ENCODE measurements at places on chromosomes 3 and 15.

- DNase-seq, result no peak
Observed at GRCh38 chr15:46120713-46121112, 485.9 kb downstream of the SQOR start.

DNA sequence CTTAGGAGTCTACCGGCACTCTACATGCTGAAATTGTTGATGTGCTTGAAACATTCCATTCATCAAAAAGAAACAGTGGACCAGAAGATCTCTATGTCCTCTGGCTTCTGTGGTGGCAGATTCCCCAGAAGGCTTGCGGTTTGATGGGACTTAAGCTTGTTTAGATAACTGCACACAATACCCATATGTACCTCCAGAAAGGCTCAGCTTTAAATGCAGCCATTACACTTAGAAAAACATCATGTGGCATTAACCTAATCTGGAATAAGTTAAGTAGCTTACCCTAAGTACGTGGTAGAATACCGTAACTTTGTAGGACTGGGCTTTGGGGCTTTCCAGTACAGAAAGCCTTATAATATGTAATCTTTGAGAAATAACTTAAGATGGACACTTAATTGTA is 187.3 kb downstream of the RBMS3 start:
- no peak for DNase-seq

- no peak for DNase-seq
Observed at GRCh38 chr15:87619161-87619960, 637.2 kb downstream of the NTRK3 start.

DNA sequence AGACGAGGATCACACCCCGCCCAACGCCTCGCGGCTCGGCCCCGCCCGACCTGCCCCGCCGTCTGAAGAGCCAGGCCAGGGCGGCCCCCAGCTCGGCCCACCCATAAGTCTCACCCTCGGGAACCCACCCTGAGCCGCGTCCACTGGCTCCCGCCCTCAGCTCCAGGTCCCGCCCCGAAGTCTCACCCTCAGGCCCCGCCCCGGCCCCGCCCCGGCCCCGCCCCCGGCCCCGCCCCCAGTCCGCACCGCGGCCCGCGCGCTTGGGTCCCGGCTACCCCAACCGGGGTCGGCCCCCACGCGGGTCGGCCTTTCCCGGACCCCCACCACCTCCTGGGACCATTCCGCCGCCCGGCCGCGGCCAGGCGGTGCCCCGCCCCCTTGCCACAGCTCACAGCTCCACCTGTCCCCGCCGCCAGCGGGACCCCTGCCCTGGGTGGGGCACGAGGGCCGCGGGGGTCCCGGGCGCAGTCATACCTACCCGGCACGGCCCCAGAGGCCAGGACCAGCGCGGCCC is 489 bp downstream of the CSPG5 start:
- DNase-seq, result peak; percentile 71

DNA sequence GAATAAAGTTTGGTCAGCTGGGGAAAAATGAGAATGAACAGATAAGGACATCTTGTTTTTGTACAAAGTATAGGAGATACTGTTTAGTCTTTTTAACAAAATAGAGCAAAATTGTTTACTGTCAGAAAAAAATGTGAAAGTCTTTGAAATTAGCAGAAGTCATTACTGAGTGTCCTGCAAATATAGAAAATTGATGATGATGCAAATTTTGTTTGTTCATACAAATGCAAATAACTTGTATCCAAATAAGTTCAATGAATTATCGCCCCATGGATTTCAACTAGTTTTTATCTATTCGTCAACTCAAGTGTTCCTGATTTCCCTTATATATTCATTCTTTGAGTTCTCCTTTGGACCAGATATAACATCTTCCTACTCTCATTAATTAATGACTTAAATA is 378.0 kb upstream of the SGO1 start:
- DNase-seq, result no peak

DNA sequence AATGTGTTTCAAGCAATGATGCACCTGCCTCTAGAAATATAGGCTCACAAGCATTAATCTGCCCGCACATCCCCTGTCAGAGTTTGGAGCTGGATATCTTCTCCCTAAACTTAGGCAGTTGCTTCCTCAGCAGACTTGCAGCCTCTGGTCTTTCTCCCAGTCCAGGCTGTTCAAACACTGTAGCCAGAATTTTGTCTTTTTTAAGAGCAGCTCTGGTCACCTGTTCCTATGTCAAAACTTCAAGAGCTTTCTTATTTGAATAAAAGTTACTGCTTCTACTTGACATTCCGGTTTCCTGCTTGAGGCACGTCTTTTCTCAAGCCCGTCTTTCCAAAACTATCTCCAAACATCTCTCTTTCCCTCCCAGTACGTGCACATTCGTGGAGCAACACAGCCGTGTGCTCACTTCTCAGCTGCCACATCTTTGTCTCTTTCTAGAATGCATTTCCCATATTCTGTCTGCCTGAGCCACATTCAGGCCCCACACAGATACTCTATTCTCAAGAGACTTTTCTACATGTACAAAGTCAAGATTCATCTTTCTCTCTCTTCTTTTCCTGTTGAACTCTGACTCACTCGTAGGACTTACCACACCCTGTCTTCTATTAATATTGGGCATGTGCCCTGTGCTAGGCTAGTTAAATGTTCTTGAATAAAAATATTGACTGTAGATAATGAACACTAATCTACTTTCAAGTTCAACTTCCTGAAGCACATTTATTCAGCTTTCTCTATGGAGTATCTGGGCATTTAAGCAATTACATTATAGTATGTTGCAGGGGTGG is 307.7 kb upstream of the SOX2 start:
- DNase-seq, result no peak

DNA sequence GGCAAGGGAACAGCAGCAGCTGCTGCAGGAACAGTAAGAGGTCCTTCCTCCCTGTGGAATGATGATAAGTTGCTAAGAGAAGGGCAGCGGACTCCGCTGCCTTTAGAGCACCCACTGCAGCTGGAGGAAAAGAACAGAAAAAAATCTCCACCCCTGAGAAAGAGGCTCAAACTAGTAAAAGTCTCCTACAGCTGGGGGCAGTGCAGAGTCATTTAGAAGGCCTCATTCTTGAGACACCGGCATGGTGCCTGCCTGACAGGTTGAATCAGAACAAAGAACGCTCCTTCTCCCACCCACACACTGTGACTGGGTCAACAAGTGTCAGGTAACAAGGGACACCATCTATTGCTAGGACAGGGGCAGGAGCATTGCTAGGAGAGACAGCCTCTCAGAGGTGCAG is 188.4 kb downstream of the ABHD5 start:
- peak; percentile 45 for DNase-seq

DNA sequence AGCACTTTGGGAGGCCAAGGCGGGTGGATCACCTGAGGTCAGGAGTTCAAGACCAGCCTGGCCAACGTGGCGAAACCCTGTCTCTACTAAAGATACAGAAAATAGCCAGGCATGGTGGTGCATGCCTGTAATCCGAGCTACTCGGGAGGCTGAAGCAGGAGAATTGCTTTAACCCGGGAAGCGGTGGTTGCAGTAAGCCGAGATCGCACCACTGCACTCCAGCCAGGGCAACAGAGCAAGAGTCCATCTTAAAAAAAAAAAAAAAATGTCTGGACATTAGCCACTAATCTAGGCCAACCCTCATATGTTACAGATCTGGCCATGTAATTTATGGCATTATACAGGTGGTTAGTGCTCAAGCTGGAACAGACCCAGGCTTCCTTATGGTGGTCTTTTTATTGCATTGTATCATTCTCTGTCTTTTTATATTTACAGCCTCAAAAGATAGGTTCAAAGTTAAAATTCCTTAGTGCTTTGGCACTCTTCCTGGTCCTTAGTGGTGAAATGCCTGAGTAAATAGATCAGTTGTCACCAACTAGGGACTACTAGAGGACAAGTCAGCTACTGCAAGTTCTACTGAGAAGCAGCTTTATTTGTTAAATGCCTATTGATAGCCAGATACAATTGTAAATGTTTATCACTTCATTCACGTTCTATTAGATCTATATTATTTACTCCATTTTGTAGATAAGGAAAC is 16.0 kb downstream of the STARD9 start:
- no peak for DNase-seq

GRCh38 chr3:147424581-147425387 is 15.6 kb downstream of the ZIC1 start:
- DNase-seq, result no peak

GRCh38 chr3:123526474-123526873 is 58.4 kb downstream of the HACD2 start:
- DNase-seq, result no peak

GRCh38 chr15:93034512-93034911 is 54.5 kb downstream of the RGMA start:
- DNase-seq, result no peak

GRCh38 chr3:185317674-185318073 is 45.3 kb upstream of the MAP3K13 start:
- DNase-seq, result no peak

- no peak for DNase-seq
Observed at GRCh38 chr3:151751161-151751560, 17.4 kb downstream of the AADACL2 start.

DNA sequence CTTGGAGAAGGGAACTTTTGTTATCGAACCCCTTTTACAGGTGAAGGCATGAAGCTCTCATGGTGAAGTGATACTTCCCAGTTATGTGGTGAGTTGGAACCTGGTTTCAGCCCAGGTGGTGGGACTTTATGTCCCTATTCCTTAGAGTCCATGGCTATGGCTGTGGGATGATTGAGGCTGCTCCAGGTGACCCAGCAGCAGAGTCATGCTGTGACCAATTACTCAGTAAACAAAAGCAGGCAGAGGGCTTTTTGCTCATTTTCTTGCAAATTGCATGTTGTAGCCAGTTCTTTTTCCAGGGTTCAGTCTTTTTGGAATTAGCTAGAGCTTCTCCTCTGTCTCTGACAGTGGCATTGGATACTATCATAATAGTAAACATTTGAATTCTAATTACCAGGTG is 70.7 kb downstream of the CACNA2D3 start:
- DNase-seq, result no peak

- DNase-seq, result no peak
Observed at GRCh38 chr3:125052624-125053303, 3.0 kb downstream of the HEG1 start.

DNA sequence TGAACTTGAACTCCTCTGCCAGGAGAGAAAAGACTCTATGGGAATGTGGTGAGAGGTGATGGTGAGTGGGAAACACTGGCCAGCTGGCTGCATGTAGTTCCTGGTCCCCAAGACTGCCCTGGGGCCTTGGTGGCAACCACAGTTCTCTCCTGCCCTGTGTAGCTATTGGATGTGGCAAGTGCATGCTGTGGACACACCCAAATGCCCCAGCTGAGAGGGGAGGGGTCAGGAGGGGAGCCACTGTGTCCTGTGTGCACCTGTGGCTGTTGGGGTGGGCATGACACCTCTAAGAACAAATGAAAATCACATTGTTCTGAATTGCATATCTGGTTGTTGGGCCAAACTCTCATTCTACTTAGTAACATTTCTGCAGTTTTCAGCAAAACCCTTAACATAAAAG is 409.6 kb downstream of the NSUN3 start:
- no peak for DNase-seq

DNA sequence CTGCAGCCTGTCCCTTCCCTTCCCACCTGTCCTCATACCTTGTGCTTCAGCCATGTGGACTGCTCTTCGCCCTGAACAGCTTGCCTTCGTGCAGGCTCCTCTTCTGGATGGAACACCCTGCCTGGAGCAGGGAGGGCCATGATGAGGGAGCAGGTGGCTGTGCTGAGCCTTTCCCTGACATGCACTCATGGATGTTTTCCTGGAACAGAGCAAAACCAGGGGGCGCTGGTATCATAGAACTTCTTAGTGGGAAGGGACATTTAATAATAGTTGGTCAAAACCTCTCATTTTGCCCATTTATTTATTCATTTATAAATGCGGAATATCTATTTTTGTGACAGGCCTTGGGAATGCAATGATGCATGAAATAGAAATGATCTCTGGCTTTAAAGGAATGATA is 149.3 kb downstream of the CACNA1D start:
- no peak for DNase-seq

- DNase-seq, result no peak
Observed at GRCh38 chr3:162168715-162169114, 672.1 kb downstream of the OTOL1 start.

- DNase-seq, result no peak
Observed at GRCh38 chr15:58527573-58528187, 95.9 kb downstream of the LIPC start.

GRCh38 chr15:75929799-75930565 is 26.3 kb downstream of the FBXO22 start:
- DNase-seq, result no peak

GRCh38 chr3:165193366-165194254 is 2.6 kb downstream of the SLITRK3 start:
- no peak for DNase-seq

- DNase-seq, result no peak
Observed at GRCh38 chr3:13584427-13584891, 35.5 kb downstream of the FBLN2 start.

DNA sequence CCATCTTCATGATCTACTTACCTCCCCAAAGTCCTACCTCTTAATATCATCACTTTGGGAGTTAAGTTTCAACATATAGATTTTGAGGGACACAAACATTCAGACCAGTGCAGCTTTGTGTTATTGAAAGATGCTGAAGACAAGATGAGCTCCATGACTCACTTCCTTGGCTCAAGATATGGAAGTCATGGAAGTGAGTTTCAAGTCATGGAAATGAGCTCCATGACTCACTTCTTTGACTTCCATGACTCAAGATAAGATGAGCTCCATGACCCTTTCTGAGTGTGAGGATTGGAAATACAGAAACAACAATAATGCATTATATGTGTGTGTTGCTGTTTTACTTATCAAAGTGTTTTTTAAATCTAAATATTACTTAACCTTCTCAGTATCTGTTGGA is 170.2 kb upstream of the TPRG1 start:
- no peak for DNase-seq

GRCh38 chr15:31486506-31486905 is 159.9 kb downstream of the KLF13 start:
- peak; percentile 28 for DNase-seq

DNA sequence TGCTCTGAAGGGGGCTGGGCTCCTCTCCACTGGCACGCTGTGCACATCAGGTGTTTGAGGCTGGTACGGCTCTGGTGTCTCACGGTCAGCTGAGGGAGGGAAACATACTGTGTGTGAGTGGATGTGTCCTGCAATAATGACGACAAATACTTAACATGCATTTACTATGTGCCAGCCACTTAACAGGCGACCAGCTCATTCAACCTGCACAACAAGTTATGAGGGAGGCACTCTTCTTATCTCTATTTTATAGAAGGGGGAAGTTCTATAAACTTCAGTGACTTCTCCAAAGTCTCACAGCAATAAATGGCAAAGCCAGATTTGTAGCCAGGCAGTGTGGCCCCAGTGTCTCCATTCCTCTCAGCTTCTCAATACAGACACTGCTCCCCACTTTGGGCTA is 83.1 kb upstream of the LINGO1 start:
- DNase-seq, result no peak

- DNase-seq, result no peak
Observed at GRCh38 chr15:84111575-84111974, 124.0 kb upstream of the GOLGA6L4 start.

- no peak for DNase-seq
Observed at GRCh38 chr3:139827833-139828232, 107.2 kb upstream of the CLSTN2 start.

GRCh38 chr3:3665961-3666640 is 133.1 kb upstream of the LRRN1 start:
- DNase-seq, result no peak

GRCh38 chr3:72345237-72345878 is 502.9 kb downstream of the SHQ1 start:
- no peak for DNase-seq

- DNase-seq, result no peak
Observed at GRCh38 chr3:42122261-42123011, 31.3 kb downstream of the TRAK1 start.

All from left forelimb (tissue), 1 donor.